ENCODE measurements at places on chromosomes 2 and 18. TPM values are rescaled to one million over a fixed set of nuclear protein-coding genes. Genes with fewer than 3 reads are reported as not detected.

ABCG8 gene
- total RNA-seq: not detected

MC5R gene
- total RNA-seq: not detected

FBXO41 gene
- total RNA-seq: 2.1 TPM

RRM2 gene
- 76.0 TPM for total RNA-seq

ACMSD gene
- not detected for total RNA-seq

PECR gene
- 21.4 TPM for total RNA-seq

ZNF385B gene
- total RNA-seq: not detected

FAM237A gene
- total RNA-seq: not detected

Measured in uterine smooth muscle cell (primary cell).